ENCODE measurements at places on chromosomes 6 and 20. TPM values are rescaled to one million over a fixed set of nuclear protein-coding genes. Genes with fewer than 3 reads are reported as not detected.

DNA sequence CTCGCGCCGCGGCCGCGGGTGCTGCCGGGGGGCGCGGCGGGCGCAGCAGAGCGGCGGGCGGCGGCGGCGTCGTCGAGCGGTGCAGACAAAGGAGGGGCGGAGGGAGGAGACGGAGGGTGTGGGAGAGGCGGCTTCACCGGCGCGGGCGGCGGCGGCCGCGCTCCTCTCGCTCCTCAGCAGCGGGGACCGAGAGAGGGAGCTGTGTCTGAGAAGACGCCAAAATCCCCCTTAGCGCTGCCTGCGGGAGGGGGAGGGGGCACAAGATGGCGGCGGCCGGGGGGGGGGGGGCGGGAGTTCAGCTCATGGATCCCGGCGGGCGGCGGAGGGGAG is 296 bp downstream of the ADNP start:
- no peak for DNase-seq

The RAB44 gene
- total RNA-seq, result not detected

The C20orf204 gene
- total RNA-seq, result 1.2 TPM

The HCRTR2 gene
- total RNA-seq, result 14.3 TPM
